Subcutaneous adipose tissue (tissue), 4 donors: ENCODE measurements at places on chromosomes 5 and 9. TPM values are rescaled to one million over a fixed set of nuclear protein-coding genes. Genes with fewer than 3 reads are reported as not detected.

Gene LCN1
- not detected for total RNA-seq

Gene SPINK6
- not detected for total RNA-seq

Gene RMND5B
- 19.2 TPM for total RNA-seq

Gene FOXE1
- total RNA-seq: not detected

Gene ENTPD8
- not detected for total RNA-seq

Gene CSF1R
- 152 TPM for total RNA-seq

Gene C5orf58
- 1.5 TPM for total RNA-seq

Gene C1QTNF2
- total RNA-seq: 1.1 TPM
